ENCODE measurements at places on chromosomes 12 and 14.

DNA sequence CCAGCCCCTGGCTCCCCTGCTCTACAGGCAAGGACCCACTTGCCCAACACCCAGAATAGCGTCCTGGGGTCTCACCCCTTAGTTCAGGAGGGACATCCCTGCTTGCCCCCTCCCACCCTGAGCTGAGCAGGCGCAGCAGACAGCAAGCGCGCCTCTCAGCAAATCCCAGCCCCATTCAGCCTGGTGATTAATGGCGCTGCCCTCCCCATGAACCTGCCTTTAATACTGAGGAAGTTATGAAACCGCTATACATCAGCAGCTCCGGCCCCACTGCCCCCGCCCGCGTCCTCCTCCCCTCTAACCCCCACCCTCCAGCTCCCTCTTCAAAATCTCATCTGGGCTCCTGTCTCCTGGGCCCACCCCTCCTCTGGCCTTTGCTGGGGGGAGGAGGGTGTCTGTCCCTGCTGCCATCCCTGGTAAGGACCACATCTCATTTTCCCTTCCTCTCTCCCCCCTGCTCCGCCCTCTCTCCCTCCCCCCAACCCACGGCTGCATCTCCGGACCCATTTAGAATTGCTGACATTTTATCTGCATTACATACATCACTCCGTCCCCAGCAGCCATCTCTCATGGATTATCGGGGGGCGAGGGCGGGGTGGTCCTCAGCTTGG lies 7.1 kb upstream of the SMUG1 start:
- no peak for DNase-seq

DNA sequence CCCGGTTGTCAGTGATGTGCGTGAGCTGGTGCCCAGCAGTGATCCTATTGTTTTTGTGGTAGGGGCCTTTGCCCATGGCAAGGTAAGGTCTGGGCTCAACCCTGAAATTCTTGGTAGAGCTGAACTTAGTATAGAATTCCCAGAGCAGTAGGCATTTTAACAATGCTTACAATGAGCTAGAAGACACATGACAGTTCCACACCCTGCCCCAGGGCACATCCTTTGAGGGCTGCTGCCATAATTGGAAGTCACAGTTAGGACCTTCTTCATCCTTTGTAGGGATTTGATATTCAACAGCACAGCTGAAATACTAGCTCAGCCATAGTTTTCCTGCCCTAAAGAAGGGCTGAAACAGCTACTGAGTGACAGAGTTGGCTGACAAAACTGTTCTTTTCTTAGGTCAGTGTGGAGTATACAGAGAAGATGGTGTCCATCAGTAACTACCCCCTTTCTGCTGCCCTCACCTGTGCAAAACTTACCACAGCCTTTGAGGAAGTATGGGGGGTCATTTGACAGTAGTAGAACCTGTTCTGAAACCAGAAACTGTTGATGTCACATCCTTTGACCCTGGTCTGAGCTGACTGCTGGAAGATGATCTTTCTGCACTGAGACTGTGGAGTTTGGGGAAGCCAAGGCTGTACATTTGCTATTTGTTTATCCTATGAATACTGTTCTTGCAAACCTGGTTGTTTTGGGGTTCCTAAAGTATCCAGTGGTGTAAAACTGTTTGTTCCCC lies 4.8 kb downstream of the EMG1 start:
- DNase-seq: no peak

DNA sequence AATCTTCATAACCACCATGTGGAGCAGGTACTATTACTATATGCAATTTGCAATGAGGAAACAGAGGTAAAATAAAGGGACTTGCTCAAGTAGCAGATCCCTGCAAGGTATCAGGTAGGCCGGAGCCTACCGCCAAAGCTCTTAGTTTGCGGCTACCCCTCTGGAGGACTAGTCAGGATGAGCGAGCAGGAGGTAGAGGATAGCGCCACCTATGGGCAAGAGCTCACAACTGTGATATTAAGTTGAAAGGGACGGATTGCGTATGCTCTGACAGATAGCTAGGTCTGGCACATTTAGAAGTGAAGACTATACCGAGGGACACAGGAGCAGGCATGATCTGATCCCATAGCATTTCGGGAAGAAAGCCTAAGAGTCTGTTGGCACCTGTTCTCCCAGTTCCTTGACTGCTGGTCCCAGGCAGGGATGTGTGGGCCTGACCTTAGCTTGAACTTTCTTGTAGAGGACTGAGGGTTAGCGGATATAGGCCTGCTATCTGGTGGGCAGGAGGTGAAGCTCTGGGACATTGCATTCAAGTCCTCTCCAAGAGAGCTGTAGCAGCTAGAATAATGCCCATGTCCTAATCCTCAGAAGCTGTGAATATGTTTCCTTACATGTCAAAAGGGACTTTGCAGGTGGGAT lies 48.0 kb downstream of the SLC17A8 start:
- no peak for DNase-seq

GRCh38 chr12:3747976-3748619 lies 4.8 kb downstream of the CRACR2A start:
- DNase-seq: no peak

DNA sequence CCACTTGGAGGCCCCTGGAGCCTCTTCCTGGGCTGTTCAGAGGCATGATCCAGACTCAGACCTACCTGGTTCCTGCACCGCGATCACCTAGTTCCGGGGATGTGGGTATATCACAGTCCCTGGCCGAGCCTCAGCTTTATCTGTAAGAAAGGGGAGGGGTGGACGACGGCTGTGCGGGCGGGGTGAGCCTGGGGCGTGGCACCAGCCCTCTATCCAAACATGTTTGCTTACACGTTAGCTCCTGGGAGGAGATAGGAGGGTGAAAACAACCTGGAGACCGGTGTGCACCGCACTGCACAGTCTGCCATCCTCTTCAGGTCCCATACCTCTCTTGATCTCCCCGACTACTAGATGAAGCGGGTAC lies 1.2 kb downstream of the ANKRD9 start:
- peak; percentile 97 for DNase-seq

GRCh38 chr12:54141431-54142113 lies 47.2 kb downstream of the SMUG1 start:
- DNase-seq: no peak

- no peak for DNase-seq
These were observed 503.5 kb downstream of the LRFN5 start for GRCh38 chr14:42110167-42110566.

GRCh38 chr12:62789851-62790250 lies 145.1 kb downstream of the PPM1H start:
- DNase-seq: no peak

DNA sequence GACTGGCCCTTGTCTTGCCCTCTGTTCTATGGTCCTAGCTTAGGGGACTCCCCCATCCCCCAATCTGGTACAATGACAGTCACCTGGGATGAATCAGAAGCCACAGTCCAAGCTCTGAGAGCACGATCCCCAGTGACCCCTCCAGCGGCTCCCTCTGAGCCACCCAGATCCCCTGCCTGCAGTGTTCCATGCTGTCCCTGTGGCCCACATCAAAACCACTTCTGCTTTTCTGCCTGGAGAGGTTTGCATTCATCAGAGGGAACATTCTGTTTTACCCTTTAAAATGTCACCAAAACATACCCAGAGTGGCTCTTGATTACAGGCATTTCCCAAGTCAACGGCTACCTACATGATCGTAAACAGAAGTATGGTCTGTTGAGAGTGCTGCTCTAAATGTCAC lies 47.5 kb downstream of the NOS1 start:
- DNase-seq: no peak

DNA sequence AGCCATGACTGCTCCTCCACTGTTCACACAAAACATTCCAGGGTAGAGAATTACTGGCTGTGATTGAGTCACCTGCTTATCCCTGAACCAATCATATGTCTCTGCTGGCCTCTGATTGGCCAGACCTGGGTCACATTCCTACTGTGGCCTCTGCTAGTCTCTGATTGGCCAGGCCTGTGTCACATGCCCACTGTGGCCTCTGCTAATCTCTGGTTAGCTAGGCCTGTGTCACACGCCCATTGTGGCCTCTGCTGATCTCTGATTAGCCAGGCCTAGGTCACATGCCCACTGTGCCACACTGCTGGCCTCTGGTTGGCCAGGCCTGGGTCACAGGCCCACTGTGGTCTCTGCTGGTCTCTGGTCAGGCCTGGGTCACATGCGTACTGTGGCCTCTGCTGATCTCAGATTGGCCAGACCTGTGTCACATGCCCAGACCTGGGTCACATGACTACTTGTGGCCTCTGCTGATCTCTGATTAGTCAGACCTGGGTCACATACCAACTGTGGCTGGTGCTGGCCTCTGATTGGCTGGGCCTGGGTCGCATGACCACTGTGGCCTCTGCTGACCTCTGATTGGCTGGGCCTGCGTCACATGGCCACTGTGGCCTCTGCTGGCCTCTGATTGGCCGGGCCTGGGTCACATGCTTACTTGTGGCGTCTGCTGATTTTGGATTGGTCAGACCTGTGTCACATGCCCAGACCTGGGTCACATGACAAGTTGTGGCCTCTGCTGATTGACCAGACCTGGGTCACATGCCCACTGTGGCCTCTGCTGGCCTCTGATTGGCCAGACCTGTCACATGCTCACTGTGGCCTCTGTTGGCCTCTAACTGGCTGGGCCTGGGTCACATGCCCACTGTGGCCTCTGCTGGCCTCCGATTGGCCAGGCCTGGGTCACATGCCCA lies 251.6 kb downstream of the SLC15A4 start:
- no peak for DNase-seq

DNA sequence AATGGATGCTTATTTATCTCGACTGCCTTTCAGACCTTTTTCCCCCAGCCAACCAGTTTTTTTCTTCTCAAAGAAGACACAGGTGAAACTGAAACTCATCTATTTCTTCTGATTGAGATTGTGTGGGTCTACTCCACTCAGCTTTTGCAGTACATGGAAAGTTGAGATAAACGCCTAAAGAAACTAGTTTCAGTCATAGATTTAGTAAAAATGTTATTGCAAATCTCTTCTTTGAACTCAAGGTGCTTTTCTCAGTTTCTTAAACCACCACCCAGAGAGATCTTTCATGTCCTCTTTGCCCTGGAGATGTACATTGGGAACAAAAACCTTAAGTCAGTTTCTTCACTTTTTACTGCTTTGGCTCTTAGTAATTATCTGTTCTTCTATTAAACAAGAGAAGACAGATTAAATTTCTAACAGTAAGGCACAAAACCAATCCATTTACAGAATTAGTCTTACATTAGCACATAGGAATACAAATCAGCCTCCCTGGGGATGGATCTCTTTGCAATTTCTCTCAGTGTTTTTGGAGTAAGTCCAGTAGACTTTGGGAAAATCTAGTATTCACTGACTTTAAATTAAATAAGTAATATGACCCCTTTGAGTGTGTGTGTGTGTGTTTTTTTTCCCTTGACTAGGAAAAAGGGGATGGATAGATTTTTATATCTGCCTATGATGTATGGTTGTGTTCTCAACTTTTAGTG lies 11.6 kb downstream of the FBXW8 start:
- DNase-seq: no peak

- peak; percentile 86 for DNase-seq
These were observed 19.8 kb downstream of the GALNT6 start for GRCh38 chr12:51371295-51371953.

GRCh38 chr12:127398016-127398710 lies 868.8 kb upstream of the TMEM132C start:
- DNase-seq: no peak

- DNase-seq: no peak
These were observed 51.0 kb downstream of the SPTLC2 start for GRCh38 chr14:77565289-77565993.

DNA sequence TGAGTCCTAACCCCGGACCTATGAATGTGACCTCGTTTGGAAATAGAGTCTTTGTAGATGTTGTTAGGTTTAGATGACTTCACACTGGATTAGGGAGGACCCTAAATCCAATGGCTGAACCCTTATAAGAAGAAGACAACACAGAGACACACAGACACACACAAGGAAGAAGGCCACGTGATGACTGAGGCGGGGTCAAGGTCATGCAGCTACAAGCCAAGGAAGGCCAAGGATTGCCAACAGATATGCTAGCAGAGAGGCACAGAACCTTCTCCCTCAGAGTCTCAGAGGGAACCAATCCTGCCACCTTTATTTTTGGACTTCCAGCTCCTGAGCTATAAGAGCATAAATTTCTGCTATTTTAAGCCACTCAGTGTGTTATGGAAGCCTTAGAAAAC lies 31.8 kb downstream of the LTBP2 start:
- DNase-seq: no peak

DNA sequence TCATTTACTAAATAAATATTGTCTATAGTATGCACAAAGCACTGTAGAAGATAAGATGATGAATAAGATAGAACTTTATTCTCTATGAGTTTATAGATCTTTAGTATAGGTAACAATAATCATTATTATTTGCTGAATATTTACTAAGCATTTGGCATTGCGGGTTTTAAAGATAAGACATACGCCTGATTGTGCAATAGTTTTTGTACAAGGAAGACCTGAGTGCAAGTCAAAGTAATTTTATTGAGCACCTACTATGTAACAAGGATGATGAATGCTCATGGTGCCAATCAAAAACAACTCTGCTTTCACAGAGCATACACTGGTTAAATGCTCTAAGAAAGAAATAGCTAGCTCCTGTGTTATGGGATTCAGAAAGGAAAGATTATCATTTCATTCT lies 1461.7 kb upstream of the FLRT2 start:
- DNase-seq: no peak

- no peak for DNase-seq
These were observed 165.3 kb downstream of the ALX1 start for GRCh38 chr12:85445060-85445938.

GRCh38 chr12:32249777-32250176 lies 143.1 kb downstream of the BICD1 start:
- no peak for DNase-seq

GRCh38 chr14:52949711-52950409 lies 990 bp downstream of the FERMT2 start:
- peak; percentile 17 for DNase-seq

GRCh38 chr14:86858031-86858430 lies 1135.0 kb downstream of the GALC start:
- no peak for DNase-seq

DNA sequence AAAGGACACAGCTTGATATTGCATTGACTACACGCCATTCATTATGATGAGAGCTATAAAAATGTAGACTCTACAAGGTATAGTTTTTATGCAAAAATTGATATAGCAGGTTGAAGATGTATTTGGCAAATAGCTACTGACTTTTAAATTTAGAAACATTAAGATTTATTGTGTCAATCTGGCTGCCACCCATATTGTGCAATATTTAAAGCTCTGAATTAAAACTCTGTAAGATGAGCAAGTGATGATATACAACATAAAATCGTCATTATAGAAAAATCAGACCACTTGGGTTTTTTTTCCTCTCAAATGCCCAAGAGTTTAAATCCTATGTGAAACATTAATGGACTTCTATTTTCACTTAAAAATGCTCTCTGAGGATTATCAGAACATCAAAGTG lies 36.8 kb upstream of the E2F7 start:
- no peak for DNase-seq
